Activated T-helper 2 cell treated with anti-CD3 and anti-CD28 coated beads, Interferon-gamma antibody, Interleukin-2, Interleukin-4, amounts not matched to agents 10 μg/mL and 5 μg/mL and 100 μg/mL, durations not matched to agents 14 hours and 24 hours and 36 hours (primary cell): ENCODE measurements at places on chromosomes 1 and 21. TPM values are rescaled to one million over a fixed set of nuclear protein-coding genes. Genes with fewer than 3 reads are reported as not detected.

The TEX38 gene
- not detected in 2 replicates for total RNA-seq

GRCh38 chr1:53938136-53938830, 7.2 kb downstream of the IFT25 start:
- no peak for DNase-seq

The FMO2 gene
- total RNA-seq, result not detected in 2 replicates

- no peak for DNase-seq
Measured at GRCh38 chr1:44345187-44345775, 9.8 kb downstream of the ERI3 start.

DNA sequence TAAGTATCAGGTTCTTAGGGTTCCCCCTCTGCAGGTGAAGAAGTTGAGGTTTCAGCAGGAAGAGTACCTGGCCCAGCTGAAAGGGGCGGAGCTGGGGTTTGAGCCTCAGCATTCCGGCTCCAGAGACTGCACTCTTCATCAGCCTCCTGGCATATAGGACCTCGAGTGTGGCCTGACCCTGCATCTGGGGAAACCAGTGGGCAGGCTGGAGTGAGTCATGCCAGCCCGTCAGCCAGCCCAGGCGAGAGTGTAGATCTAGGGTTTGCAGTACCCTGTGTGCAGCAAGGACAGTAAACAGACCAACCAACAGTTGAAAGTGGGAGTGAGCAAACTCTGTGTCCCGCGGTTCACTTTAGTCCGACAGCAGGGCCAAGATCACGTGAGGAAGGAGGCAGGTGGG, 14.1 kb downstream of the MFSD2A start:
- no peak for DNase-seq

DNA sequence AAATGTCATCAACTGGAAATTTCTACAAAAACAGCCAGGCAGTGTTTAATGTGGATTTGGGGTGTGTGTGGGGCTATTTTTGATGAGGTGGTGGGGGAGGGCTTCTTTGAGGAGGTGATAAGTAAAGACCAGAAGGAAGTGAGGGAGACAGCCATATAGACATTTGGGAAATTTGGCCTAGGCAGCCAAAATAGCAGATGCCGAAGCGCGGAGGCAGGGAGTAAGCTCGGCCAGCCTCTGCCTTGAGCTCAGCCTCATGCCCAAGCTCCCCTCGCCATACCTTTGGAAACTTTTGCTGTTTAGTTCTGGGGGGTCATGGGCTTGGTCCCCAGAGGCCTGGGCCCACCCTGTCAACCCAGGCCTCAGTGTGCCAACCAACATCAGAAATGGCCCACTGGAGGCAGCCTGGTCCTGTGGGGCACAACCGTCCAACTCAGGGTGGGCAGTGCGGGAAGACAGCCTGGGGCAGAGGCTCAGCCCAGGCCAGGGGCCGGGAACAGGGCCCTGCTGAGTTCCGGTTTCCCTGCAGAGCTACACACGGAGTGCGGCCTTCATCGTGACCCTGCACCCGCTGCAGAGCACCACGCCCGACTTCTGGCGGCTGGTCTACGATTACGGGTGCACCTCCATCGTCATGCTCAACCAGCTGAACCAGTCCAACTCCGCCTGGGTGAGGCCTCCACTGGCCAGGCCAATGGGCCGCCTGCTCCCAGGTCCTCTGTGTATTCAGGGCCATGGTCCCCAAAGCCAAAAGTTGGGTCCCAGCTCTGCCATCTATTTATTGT, 84.0 kb downstream of the PTPRU start:
- no peak for DNase-seq

DNA sequence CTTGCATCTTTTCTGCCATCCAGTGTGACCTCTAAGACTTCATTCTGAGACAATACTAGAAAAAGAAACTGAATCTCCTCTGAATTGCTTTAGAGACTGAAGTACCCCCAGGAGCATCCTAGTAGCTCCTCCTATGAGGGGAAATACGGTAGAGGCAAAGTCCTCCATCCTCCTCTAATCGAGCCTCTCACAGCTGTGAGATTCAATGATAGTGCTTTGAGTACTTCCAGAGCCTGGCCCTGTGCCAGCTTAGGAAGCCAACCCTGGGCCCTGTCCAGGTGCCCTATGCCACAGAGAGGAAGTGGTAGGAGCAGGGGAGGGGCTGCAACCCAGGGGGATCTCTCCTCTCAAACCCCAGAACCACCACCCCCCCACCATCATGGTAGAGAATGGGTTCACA, 10.7 kb downstream of the RORC start:
- DNase-seq, result no peak

GRCh38 chr1:13790290-13791030, 90.5 kb downstream of the PRDM2 start:
- no peak for DNase-seq

The TMEM82 gene
- not detected in 2 replicates for total RNA-seq

- no peak for DNase-seq
Measured at GRCh38 chr21:31186916-31187315, 148.6 kb upstream of the KRTAP19-8 start.
